ENCODE measurements at places on chromosomes 2 and 18. TPM values are rescaled to one million over a fixed set of nuclear protein-coding genes. Genes with fewer than 3 reads are reported as not detected.

GRCh38 chr2:74585406-74586185 is 31.1 kb downstream of the DOK1 start:
- DNase-seq, result no peak

Gene GDF7
- total RNA-seq, result 24.3 TPM

- no peak for DNase-seq
Measured at GRCh38 chr2:241489733-241490680, 18.4 kb downstream of the STK25 start.

GRCh38 chr2:190759749-190760213 is 110.9 kb downstream of the NAB1 start:
- no peak for DNase-seq

DNA sequence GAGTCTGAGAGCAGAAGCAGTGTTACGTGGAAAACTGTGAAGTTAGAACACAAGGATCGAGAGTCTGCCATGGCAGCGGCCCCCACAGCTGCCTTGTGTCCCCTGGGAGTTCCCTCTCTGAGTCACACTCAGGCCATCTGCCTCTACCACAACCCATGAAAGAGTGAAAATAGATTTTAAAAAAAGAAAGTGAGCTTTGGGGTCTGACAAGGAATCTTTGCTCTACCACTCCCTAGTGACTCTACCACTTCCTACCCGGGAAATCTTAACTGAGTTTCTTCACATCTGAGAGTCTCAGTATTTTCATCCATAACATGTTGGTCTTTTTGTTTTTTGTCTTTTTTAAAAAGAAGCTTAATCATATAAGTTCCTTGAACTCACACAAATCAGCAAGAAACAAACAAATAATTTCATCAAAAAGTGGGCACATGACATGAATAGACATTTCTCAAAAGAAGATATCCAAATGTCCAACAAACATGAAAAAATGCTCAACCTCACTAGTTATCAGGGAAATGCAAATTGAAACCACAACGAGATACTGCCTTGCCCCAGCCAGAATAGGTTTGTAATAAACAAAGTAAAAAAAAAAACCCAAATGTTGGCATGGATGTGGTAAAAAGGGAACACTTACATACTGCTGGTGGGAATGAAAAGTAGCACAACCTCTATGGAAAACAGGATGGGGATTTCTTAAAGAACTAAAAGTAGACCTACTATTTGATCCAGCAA is 2.4 kb upstream of the MSGN1 start:
- no peak for DNase-seq
